ENCODE measurements at places on chromosomes 2 and 18.

- DNase-seq, result no peak
Measured at GRCh38 chr2:39782591-39782990, 3.5 kb upstream of the THUMPD2 start.

DNA sequence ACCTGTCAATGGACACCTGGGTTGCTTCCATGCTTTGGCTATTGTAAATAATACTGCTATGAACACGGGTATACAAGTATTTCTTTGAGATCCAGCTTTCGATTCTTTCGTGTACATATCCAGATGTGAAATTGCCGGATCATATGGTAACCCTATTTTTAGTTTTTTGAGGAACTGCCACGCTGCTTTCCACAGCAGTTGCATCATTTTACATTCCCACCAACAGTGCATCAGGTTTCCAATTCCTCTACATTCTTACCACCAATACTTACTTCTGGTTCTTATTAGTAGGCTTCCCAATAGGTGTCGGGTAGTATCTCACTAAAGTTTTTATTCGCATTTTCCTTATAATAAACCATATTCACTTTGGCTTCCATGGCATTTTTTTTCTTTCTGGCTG, 69.6 kb downstream of the PID1 start:
- DNase-seq, result no peak

DNA sequence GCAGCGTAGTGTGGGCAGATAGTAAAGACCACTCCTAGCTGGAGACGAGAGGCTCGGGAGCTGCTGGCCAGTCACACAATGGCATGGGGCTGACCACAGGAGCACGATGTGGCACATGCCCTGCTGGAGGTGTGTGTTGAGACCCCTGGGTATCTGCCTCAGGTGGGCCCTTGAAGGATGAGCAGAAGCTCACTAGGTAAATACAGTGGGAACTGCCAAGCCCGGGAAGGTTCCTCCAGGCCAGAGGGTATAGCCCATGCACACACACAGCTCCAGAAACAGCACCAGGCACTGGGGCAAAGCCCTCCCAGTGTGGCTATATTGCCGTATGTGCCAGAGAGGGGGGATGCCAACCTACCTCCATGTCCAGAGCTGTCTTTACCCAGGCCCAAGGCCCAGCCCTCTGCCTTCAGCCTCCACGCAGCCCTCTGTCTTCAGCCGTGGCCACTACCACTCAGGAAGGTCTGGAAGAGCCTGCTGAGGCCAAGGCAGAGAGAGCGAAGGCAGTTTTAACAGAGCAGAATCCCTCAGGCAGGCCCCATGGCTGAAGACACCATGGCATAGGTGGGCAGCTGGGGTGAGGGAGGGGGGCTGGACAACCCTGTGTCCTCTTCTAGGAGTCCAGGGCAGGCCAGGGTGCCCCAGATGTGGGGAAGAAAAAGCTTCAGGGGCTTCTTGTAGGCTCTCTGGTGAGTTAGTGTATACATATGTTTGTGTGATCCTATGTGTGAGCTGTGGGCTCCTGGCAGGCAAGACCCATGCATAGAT, 7.0 kb upstream of the ARID5A start:
- no peak for DNase-seq

- DNase-seq, result no peak
Measured at GRCh38 chr2:40178171-40178778, 273.6 kb downstream of the SLC8A1 start.

- peak; percentile 17 for DNase-seq
Measured at GRCh38 chr2:136323935-136324334, 206.0 kb upstream of the CXCR4 start.

DNA sequence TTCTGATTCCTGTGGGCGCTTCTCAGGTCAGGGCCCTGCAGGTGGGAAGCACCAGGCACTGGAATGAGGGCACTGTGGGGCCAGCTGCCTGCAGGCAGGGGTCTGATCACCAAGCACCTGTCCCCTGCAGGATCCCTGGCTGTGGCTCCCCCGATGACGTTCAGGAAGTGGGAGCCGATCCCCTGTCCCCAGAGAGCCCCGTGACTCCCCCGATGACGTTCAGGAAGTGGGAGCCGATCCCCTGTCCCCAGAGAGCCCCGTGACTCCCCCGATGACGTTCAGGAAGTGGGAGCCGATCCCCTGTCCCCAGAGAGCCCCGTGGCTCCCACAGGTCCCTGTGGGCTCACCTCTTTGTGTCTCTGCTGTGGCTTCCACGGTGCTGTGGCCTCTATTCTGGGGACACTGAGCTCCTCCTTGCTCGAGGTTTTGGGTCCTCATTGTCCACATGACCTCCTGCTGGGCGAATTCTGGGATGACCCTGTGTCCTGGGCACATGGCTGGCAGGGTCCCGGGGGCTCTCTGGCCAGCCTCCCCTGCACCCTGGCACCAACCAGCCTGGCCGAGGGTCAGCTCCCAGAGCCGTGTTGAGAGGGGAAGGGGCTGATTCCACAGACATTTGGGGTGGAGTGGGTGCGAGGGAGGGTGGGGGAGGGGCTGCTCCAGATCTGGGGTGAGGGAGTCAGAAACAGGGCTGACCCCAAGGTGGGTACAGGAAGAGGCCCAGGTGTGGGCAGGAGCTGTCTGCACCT, 4.8 kb downstream of the NEU4 start:
- no peak for DNase-seq

DNA sequence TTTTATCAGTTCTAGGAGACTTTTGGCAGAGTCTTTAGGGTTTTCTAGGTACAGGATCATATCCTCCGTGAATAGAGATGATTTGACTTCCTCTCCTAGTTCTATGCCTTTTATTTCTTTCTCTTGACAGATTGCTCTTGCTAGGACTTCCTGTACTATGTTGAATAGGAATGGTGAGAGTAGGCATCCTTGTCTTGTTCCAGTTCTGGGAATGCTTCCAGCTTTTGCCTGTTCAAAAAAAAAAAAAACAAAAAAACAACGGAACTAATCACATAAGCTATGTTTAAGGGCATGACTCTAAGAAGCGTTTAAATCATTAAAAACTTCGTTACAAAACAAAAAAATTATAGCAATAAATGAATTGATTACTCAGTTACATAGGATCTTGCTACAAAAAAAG, 145.7 kb downstream of the NUP35 start:
- DNase-seq, result no peak

DNA sequence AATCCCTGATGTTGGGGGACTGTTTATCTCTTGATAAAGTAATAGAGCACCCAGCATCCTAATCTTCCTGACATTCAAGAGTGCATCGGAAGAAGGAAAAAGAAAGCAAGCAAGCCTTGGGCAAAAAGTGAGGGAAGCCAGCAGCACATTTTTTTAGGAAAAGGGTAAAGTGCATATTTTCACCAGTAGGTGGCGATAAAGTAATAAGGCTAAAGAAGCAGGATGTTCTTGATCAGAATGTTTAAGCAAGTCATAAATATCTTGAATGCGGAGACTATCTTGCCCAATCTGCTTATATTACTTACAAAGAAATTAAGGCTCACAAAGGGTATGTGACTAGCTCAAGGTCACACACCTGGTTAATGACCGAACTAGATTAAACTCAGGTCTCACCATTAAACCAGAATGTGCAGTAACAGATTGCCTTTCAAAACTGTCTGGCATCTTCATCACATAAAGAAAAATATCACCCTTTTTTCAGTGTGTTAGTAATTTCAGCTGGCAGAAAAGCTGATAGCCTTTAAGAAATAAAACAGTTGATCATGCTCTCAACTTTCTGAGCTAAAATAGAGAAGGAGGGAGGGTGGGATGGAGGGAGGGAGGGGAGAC, 83.8 kb downstream of the VIT start:
- no peak for DNase-seq

- DNase-seq, result no peak
Measured at GRCh38 chr18:24878289-24878688, 417.9 kb downstream of the HRH4 start.

DNA sequence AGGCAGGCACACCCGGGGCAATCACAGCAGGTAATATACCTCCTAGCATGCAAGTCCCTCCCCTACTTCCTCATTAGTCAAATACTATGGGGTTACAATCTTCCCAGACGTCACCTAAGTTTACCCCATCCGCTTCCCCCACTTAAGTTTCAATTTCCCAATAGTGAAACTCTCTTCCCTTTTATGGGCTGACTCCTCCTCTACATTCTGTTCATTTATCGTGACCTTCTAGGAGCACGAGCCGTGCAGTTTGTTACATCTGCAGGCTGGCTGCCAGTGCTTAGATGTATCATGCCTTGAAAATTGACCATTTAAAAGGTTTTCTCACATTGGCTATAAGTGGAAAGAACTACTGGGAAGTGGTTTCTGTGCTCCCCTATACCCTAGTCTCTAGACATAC, 1357.8 kb upstream of the CRIM1 start:
- no peak for DNase-seq

- DNase-seq, result no peak
Measured at GRCh38 chr2:74005786-74006185, 21.1 kb downstream of the TET3 start.

GRCh38 chr2:121036226-121036692, 248.7 kb downstream of the TFCP2L1 start:
- DNase-seq, result no peak

- DNase-seq, result peak; percentile 7
Measured at GRCh38 chr2:75424936-75425619, 135.7 kb downstream of the EVA1A start.

DNA sequence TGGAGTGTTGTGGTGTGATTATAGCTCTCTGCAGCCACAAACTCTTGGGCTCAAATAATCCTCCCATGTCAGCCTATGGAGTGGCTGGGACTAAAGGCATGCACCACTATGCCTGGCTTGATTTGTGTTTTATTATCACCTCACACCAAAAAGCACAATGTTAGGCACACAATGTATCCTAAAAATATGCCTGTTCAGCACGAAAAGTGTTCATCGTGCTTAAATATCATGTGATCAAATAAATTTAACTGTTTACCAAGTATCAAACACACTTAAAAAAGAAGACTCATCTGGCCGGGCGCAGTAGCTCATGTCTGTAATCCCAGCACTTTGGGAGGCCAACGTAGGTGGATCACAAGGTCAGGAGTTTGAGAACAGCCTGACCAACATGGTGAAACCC, 5.6 kb downstream of the CCT4 start:
- DNase-seq, result no peak

- no peak for DNase-seq
Measured at GRCh38 chr2:117723888-117724434, 90.5 kb upstream of the DDX18 start.

DNA sequence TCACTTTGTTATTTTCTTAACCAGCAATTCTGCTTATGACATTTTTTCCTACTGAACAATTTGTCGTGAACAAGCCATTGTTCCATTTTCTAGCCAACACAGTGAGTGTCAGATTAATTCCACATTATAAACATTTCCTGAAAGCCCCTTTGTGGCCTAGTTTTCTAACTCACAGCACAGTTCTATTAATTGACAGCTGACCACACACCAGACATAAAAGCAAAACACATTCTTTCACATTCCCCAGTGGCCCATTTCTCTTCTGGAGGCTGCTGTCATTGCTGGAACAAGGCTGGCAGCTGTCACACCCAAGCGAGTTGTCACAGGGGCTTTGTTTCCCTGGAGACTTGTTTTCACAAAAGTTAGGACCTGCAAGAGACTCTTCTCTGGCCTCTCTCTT, 50.7 kb downstream of the RNF152 start:
- DNase-seq, result no peak

DNA sequence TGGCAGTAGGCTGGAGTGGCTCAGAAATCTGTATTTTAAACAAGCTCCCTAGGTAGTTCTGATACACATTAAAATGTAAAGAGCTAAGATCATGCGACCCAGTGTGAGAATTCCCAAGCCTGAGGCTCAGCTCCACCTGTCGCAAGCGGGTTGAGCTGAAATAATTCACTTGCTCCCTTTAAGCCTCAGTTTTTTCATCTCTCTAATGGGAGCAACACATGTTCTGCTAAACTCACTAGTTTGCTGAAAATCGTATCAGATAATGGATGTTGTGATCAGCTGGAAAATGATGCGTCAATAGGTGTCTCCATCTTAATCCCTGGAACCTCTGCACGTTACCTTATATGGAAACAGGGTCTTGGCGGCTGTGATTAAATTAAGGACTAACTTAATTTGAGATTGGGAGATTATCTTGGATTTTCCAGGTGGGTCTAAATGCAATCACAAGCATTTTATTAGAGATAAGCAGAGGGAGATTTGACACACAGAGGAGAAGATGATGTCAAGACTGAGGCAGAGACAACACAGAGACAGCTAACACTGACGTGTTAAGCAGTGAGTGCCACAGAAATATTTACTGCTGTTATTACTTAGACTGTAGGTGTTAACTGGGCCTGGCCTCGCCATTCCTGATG, 53.0 kb downstream of the POMC start:
- DNase-seq, result no peak

- DNase-seq, result no peak
Measured at GRCh38 chr2:31580321-31581117, at the start of gene SRD5A2. Gene SRD5A2 (minus strand): TSS chr2:31580938. CDS start chr2:31580900, 38 bp downstream.

DNA sequence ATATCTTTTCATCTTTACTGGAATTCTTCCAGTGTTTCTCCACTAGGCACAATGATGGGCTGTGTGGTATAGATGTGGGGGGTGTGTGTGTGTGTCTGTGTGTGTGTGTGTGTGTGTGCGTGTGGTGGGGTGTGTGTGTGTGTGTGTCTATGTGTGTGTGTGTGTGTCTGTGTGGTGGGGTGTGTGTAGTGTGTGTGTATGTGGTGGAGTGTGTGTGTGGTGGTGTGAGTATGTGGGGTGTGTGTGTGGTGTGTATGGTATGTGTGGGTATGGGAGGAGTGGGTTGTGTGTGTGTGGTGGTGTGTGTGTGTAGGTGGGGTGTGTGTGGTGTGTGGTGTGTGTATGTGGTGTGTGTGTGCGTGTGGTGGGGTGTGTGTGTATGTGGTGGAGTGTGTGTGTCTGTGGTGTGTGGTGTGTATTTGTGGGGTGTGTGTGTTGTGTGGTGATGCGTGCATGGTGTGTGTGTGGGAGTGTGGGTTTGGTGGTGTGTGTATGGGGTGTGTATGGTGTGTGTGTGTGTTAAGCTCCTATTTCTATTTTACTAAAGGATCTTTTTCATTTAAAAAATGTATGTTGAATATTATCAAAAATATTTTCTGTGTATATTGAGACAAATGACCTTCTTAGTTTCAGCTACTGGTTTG, 84.2 kb downstream of the IRS1 start:
- no peak for DNase-seq

- DNase-seq, result no peak
Measured at GRCh38 chr2:134489732-134490384, 228.9 kb downstream of the TMEM163 start.

DNA sequence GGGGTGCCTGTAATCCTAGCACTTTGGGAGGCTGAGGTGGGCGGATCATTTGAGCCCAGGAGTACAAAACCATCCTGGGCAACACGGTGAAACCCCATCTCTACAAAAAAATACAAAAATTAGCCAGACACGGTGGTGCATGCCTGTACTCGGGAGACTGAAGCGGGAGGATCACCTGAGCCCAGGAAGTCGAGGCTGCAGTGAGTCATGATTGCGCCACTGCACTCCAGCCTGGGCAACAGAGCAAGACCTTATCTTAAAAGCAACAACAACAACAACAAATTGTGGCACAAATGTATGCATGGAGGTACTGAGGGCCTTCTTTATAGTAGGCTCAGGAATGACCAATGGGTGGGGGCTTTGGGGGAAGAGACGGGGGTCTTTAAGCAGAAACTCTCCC, 38.5 kb downstream of the HPCAL1 start:
- DNase-seq, result peak; percentile 24

- no peak for DNase-seq
Measured at GRCh38 chr2:25081237-25081790, 39.4 kb downstream of the EFR3B start.
